ENCODE measurements at places on chromosomes 16 and 17.

GRCh38 chr16:24101431-24101830, 154.7 kb upstream of the CACNG3 start:
- no peak overlapping the region for H3K4me3 ChIP-seq
- no peaks in the 10 kb centered on the region for H3K27me3 ChIP-seq
- no peaks in the 10 kb centered on the region for H3K4me1 ChIP-seq
- no peak overlapping the region for H3K27ac ChIP-seq
- no peaks in the 10 kb centered on the region for H3K36me3 ChIP-seq

- DNase-seq, result no peak
- H3K27ac ChIP-seq, result peak overlapping the region; percentile 29
- H3K4me3 ChIP-seq, result no peak overlapping the region
Measured at GRCh38 chr16:57166451-57166850, 19.4 kb downstream of the PSME3IP1 start.

GRCh38 chr17:80762076-80762475, 217.4 kb downstream of the RPTOR start:
- H3K4me1 ChIP-seq, result peaks cover 6% of the 10 kb centered on the region
- no peak for DNase-seq
- H3K27me3 ChIP-seq, result no peaks in the 10 kb centered on the region
- H3K27ac ChIP-seq, result no peak overlapping the region
- no peaks in the 10 kb centered on the region for H3K36me3 ChIP-seq

DNA sequence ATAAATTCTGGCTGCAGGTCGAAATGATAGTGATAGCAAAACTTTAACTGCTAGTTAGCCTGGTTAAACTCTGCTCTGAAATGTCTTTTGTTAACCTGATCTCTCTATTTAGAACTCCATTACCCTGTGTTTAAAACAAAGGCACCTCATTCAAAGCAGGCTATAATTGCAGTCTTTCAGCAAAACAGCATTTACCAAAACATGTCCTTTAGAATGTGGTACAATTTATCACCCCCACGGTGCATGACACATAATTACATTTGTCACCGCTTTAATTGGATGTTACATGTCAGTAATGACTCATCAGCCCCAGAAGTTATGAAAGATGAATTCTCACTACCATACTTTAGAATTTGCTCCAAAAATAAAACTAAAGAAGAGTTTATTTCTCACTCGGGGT, 295.4 kb downstream of the TOX3 start:
- H3K27me3 ChIP-seq, result no peaks in the 10 kb centered on the region
- peak; percentile 27 for DNase-seq
- no peak overlapping the region for H3K27ac ChIP-seq
- no peak overlapping the region for H3K4me3 ChIP-seq

DNA sequence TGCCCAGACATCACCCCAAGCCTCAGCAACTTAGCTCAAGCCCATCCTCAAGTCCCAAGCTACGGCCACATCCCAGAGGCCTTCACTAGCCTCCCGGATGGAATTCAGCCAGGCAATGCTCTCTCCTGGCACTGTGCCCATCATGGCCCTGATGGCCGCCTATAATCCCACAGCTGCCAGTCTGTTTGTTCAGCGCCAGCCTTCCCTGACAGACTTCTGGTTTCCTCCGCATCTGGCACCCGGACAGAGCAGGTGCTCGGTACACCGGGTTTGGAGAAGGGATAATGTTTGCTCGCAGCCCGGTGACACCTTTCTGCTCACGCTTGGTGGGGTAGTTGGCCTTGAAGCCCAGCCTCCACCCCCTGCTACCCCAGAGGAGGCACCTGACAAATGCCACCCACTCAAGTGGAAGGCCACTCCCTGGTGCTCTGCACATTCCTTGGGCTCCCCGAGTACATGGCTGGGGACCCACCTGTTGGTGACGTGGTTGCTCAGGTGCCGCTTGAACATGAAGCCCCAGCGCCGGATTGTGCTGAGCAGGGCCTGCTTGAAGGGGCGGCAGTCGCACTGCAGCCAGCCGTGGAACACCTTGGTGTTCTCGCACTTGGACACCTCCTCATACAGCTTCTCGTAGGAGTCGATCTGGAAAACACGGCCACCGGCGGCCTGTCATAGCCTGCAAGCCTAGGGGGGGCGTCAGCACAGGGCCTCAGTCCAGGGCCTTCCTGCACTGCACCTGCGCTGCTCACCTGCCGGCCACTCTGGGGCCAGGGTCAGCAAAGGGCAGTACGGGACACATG, 47.1 kb downstream of the DNAH17 start:
- H3K27me3 ChIP-seq, result no peaks in the 10 kb centered on the region
- H3K4me1 ChIP-seq, result peaks cover 15% of the 10 kb centered on the region
- DNase-seq, result no peak
- H3K27ac ChIP-seq, result no peak overlapping the region
- no peaks in the 10 kb centered on the region for H3K36me3 ChIP-seq

GRCh38 chr16:31438414-31438813, 4.2 kb downstream of the ZNF843 start:
- no peak overlapping the region for H3K27ac ChIP-seq
- H3K4me3 ChIP-seq, result no peak overlapping the region
- DNase-seq, result no peak
- peaks cover 19% of the 10 kb centered on the region for H3K4me1 ChIP-seq
- H3K36me3 ChIP-seq, result peaks cover 15% of the 10 kb centered on the region

DNA sequence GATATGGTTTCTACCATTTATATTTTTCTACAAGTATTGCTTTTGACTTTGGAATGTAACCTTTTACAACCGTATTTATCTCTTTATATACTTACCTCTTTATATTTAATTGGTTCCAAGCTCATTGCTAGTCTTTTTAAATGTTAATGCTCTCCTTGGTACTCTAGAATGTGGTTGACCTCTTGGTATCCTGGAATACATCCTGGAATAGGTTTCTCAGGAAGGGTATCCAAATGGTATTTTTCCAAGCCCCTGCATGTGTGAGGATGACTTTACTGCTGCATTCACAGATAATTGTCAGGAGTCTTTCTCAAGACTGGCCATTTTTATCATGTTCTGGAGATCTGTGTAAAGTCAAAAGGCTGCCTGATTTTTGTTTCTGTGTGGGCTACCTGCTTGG, 30.2 kb downstream of the DNAH17 start:
- no peaks in the 10 kb centered on the region for H3K36me3 ChIP-seq
- no peaks in the 10 kb centered on the region for H3K4me1 ChIP-seq
- H3K4me3 ChIP-seq, result no peak overlapping the region
- H3K27ac ChIP-seq, result no peak overlapping the region

DNA sequence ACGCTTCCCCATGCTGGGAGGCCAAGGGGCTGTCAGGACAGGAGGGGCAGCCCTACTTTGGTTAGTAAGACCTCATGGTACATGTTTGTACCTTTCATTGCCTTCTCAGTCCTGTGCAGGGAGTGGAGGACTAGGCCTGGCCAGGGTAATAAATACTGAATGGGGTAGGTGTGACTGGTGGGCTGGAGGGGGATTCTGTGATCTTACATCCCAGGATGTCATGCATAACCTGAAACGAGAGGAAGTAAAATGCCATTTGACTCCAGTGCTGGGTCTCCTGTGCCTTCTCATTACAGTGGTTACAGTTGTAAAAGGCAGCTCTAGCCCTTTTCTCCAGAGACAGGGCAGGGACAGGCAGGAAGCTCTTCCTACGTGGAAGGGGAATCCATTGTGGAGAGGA, 138.2 kb downstream of the AATF start:
- H3K36me3 ChIP-seq, result peaks cover 26% of the 10 kb centered on the region
- H3K4me3 ChIP-seq, result no peak overlapping the region
- H3K27me3 ChIP-seq, result no peaks in the 10 kb centered on the region
- DNase-seq, result no peak

DNA sequence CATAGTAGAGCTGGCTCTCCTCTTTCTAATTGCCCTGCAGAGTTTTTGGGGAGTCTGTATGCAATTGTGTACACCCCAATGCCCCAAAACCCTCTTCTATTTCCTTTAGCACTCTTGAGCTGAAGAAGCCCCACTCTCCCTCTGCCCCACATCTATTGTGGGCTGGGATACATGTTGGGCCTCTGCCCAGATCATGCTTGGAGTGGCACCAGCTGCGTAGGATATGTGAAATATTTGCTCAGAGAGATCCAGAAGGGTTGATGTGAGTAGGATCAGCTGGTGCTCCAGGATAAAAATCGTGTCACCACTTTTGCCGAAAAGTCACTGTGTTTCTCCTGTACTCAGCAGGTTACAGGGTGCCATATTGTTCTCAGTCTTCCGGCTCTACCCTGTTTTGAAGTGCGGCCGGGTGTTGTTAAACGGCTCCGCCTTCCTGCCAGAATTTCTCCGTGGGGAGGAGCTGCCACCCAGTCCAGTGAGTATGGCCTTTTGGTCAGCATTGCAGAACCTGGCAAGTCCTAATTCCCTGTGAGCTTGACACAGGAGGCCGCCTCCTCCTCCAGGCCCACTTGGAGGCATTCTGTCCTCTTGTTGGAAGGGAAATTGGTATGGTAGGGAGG, 664.5 kb downstream of the WWOX start:
- H3K4me3 ChIP-seq, result no peak overlapping the region
- DNase-seq, result no peak
- no peaks in the 10 kb centered on the region for H3K4me1 ChIP-seq
- no peaks in the 10 kb centered on the region for H3K27me3 ChIP-seq

DNA sequence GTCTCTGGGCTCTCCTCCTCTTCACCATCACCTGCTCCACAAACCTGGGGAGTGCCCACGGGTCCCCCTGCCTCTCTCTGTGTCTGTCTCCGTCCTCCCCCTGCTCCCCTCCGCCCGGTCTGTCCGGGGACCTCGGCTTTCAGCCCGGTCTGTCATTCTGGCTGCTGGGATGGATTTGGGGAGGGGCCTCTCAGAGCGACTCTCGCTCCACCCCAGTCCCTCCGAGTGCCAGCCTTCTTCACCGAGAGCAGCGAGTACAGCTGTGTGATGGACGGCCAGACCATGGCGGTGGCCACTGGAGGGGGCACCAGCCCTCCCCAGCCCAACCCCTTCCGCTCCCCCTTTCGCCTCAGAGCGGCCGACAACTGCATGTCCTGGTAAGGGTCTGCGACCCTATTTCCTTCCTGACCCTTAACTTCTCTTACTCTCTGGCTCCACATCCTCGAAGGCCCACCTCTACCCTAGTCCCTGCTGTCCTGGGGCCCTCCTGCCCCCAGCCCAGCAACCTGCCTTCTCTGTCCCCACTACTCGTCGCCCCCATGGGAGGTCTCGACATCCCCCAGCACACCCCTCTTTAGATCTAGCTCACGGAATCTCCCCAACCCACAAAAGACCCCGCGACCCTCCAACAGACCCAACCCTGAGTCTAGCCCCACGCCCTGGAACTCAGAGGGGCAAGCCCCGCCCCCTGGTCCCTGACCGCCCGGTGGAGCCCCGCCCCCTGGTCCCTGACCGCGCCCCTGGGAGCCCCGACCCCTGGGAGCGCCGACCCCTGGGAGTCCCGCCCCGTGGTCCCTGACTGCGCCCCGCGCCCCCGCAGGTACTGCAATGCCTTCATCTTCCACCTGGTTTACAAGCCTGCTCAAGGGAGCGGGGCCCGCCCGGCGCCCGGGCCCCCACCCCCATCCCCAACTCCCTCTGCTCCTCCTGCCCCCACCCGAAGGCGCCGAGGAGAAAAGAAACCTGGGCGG, 5.6 kb upstream of the CXCL16 start:
- peaks cover 13% of the 10 kb centered on the region for H3K4me1 ChIP-seq
- H3K27ac ChIP-seq, result no peak overlapping the region
- no peak for DNase-seq
- no peaks in the 10 kb centered on the region for H3K36me3 ChIP-seq
- no peak overlapping the region for H3K4me3 ChIP-seq
- peaks cover 61% of the 10 kb centered on the region for H3K27me3 ChIP-seq
